ENCODE measurements at places on chromosomes 16 and 17.

GRCh38 chr16:3570420-3571062, 6.7 kb downstream of the NLRC3 start:
- no peaks in the 10 kb centered on the region for H3K27me3 ChIP-seq
- DNase-seq = no peak
- no peak overlapping the region for H3K27ac ChIP-seq
- no peak overlapping the region for H3K4me3 ChIP-seq
- H3K36me3 ChIP-seq = no peaks in the 10 kb centered on the region
- H3K4me1 ChIP-seq = no peaks in the 10 kb centered on the region

DNA sequence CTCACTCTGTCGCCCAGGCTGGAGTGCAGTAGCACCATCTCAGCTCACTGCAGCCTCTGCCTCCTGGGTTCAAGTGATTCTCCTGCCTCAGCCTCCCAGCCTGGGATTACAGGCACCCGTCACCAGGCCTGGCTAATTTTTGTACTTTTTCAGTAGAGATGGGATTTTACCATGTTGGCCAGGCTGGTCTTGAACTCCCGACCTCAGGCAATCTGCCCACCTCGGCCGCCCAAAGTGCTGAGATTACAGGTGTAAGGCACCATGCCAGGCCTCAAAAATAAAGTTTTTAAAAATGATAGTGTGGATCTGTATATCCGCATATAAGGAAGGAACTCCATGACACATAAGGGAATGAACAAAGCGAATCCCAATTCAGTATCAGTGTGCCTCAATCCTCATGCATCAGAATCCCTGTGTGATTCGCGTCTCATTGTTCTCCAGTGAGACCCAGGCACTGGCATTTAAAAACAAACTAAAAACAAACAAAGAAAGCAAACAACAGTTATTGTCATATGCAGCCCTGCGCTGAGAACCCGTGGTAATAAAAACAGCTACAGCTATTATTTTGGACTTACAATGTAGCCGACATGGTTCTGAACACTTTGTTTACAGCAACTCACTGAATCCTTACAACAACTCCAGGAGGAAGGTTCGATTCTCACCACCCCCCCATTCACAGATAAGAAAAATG, 54.1 kb upstream of the CREBBP start:
- H3K27ac ChIP-seq = no peak overlapping the region
- no peaks in the 10 kb centered on the region for H3K36me3 ChIP-seq
- no peaks in the 10 kb centered on the region for H3K27me3 ChIP-seq
- H3K4me1 ChIP-seq = no peaks in the 10 kb centered on the region
- H3K4me3 ChIP-seq = no peak overlapping the region

GRCh38 chr17:80260069-80260535, 550 bp upstream of the RNF213 start:
- H3K4me1 ChIP-seq = no peaks in the 10 kb centered on the region
- H3K27me3 ChIP-seq = no peaks in the 10 kb centered on the region
- peak overlapping the region; percentile 97 for H3K27ac ChIP-seq
- H3K36me3 ChIP-seq = no peaks in the 10 kb centered on the region
- H3K4me3 ChIP-seq = peak overlapping the region; percentile 50

DNA sequence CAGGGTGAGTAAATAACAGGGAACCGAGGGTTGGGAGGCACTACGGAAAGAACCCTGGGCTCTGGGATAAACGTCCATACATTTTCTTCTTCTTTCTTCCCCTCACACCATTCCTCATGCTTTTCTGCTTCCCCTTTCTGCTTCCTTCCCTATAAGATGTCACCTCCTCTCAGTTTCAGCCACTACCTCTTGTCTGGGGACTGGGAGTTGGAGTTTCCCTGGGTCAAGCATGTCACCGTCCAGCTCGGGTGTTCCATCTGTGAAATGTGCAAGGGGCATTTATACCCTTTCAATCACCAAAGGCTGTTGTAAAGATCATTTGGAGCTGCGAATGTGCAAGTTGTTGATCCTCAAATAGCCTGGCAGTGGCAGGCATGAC, 17.5 kb upstream of the CCL22 start:
- no peaks in the 10 kb centered on the region for H3K36me3 ChIP-seq
- DNase-seq = no peak
- no peak overlapping the region for H3K27ac ChIP-seq
- no peak overlapping the region for H3K4me3 ChIP-seq
- no peaks in the 10 kb centered on the region for H3K4me1 ChIP-seq

DNA sequence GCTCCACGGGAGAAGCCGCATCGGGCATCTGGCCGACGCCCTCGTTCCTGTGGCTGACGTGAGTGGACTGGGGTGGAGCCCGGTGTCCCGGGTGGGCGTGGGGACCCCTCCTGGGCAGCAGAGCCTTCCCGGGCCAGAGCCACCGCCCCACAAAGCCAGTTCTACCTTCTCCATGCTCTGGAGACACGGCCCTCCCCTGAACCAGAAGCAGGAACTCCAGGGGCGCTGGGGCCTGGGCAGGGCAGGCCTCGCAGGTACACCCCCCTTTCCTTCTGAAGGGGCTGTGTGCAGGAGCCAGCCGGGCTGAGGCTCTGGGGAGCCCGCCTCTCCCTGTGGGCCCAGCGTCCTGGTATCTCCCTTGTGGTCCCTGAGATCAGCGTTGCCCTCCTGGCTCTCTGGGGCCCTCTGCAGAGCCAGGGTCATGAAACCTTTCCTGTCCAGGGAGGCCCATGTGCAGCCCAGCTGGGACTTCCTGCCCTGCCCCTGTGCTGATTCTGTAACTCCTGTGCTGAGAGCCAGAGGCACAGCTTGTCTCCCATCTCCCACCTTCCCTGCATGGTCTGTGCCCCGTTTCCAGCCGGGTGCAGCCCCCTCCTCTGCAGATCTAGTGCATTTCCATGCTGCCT, 6.5 kb downstream of the PIGQ start:
- H3K27ac ChIP-seq = no peak overlapping the region
- no peaks in the 10 kb centered on the region for H3K27me3 ChIP-seq
- H3K36me3 ChIP-seq = no peaks in the 10 kb centered on the region
- H3K4me3 ChIP-seq = no peak overlapping the region

DNA sequence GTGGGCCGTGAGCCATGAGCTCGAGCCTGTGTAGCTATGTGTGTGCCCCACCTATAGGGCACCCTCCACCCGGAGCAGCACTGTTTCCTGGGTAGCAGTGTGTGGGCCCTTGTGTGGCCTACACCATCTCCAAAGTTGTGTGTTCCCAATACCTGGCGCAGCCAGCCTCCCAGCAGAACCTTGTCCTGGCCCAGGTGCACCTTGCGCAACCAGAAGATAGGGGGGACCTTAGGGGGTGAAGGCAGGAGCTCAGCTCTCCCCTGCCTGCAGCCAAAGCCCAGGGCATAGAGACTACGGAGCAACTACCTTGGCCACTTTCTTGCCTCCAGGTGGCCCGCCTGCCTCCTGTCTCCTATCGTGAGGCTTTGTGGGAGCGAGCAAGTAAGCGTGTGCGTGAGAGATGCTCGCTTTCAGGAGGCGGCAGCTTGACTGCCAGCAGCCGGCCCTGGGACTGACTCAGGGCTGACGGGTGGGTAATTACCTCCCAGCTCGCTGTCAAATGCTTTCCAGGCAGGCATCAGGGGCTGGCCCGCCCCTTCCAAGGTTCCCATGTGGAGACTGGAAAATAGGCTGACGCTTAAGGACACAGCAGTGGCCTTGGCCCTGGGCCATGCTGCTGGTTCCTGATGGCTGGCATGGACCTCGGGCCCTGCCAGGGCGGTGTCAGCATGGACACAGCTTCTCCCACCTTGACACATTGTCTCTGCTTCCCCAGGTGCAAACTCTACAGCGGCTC, 19.0 kb downstream of the TRAF7 start:
- H3K27me3 ChIP-seq = no peaks in the 10 kb centered on the region
- H3K4me3 ChIP-seq = no peak overlapping the region
- DNase-seq = no peak
- peaks cover 33% of the 10 kb centered on the region for H3K36me3 ChIP-seq

- H3K27ac ChIP-seq = no peak overlapping the region
- peaks cover 22% of the 10 kb centered on the region for H3K4me1 ChIP-seq
- H3K4me3 ChIP-seq = no peak overlapping the region
- no peak for DNase-seq
Observed at GRCh38 chr16:85123891-85124635, 11.8 kb upstream of the CIBAR2 start.

GRCh38 chr17:7114241-7114874, at the start of gene ASGR2:
TSS of gene ASGR2 (minus strand) at chr17:7114822. CDS start at chr17:7114240, 582 bp downstream.
- peak within 1 kb of the TSS; percentile 60 for H3K27ac ChIP-seq
- H3K27me3 ChIP-seq = no peaks in the 10 kb centered on the region
- no peak for DNase-seq
- no peaks in the 10 kb centered on the region for H3K4me1 ChIP-seq
- no peaks in the 10 kb centered on the region for H3K36me3 ChIP-seq

- H3K27me3 ChIP-seq = no peaks in the 10 kb centered on the region
- H3K36me3 ChIP-seq = no peaks in the 10 kb centered on the region
- no peak for DNase-seq
- no peaks in the 10 kb centered on the region for H3K4me1 ChIP-seq
Observed at GRCh38 chr17:34740565-34741520, 161.5 kb downstream of the TMEM132E start.

GRCh38 chr17:81961087-81961511, at the start of gene NOTUM:
TSS of gene NOTUM (minus strand) at chr17:81961187. CDS start at chr17:81960909, 278 bp downstream.
- H3K4me1 ChIP-seq = peaks cover 29% of the 10 kb centered on the region
- no peak for DNase-seq

GRCh38 chr17:72639711-72640110, 452.8 kb downstream of the SLC39A11 start:
- no peak overlapping the region for H3K27ac ChIP-seq
- DNase-seq = no peak
- no peak overlapping the region for H3K4me3 ChIP-seq
- H3K4me1 ChIP-seq = no peaks in the 10 kb centered on the region

DNA sequence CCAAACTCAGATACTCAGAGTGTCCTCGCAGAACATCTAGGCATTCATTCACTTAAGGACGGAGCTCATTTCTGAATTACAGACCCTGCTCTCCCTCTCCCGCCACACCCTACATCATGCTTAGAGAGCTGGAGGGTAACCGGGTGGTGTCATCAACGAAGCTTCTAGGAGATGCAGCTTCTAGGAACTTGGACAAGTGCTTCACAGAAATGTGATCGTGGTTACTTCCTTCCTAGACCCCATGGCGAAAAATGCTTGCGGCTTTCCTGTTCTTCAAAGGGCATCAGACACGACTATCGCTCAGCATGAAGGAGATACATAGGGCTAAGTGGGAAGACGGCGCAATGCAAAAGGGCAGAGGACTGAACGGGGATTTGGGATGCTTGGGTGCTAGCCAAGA, 126.8 kb downstream of the ZFHX3 start:
- no peak for DNase-seq
- H3K27ac ChIP-seq = no peak overlapping the region
- no peaks in the 10 kb centered on the region for H3K36me3 ChIP-seq
- H3K27me3 ChIP-seq = no peaks in the 10 kb centered on the region

GRCh38 chr17:4505187-4505586, 6.5 kb downstream of the SPNS2 start:
- H3K36me3 ChIP-seq = no peaks in the 10 kb centered on the region
- no peak for DNase-seq
- H3K27ac ChIP-seq = no peak overlapping the region

DNA sequence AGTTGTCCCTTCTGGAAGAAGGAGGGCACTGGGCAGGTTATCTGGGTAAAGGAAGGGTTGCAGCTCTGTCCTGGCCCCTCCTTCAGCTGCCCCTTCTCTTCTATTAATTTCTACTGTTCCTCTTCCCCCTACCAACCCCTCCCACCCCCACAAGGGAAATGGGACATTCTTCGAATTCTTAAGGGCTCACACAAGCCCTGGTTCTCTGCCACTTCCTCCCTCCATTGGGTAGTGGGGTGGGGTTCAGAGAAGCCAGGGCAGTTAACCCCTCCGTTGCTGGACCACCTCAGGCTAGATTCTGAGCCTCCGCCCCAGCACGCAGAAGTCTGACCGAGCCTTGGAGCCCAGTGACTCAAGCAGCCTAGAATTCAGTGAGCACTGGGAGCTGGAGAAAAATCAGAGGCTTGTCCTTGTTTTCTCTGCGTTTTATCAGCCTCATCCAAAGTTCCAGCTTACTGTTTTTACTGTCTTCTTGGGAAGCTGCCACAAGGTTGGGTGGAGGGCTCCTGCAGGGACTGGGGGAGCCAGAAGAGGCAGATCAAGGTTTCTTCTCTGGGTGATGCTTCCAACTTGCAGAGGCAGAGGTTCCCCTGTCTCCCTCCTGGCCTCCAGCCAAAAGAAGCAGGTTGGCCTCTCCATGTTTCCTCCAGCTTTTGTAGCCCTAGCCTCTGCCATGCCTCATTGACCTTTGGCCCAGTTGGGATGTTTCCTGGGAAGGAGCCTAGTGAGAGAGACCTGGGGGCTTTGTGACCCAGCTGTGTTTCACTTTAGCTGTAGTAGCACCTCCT, 10.2 kb downstream of the LASP1 start:
- H3K27ac ChIP-seq = peak overlapping the region; percentile 76
- peaks cover 21% of the 10 kb centered on the region for H3K36me3 ChIP-seq
- H3K4me3 ChIP-seq = no peak overlapping the region

DNA sequence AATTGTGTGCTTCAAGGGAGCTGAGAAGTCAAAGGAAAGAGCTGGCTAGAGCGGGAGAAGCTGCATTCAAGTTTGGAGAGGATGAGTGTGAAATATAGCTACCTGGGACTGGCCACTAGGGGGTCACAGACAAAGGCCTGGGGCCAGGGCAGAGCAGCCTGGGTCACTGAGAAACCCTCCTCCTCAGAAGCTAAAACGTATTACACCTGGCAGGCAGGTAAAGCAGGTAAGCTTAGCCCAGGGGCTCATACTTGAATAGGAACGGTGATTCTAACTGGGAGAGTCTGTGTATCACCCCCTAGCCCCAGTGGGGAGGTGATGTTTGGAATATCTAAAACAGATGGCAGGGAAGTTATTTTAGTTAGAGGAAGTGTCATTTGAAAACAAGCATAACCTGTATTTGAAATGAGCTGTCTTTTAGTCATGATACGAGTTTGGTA, 6.8 kb downstream of the KRT37 start:
- no peak overlapping the region for H3K27ac ChIP-seq
- H3K4me1 ChIP-seq = peaks cover 29% of the 10 kb centered on the region
- no peaks in the 10 kb centered on the region for H3K27me3 ChIP-seq
- no peak for DNase-seq
- no peaks in the 10 kb centered on the region for H3K36me3 ChIP-seq

DNA sequence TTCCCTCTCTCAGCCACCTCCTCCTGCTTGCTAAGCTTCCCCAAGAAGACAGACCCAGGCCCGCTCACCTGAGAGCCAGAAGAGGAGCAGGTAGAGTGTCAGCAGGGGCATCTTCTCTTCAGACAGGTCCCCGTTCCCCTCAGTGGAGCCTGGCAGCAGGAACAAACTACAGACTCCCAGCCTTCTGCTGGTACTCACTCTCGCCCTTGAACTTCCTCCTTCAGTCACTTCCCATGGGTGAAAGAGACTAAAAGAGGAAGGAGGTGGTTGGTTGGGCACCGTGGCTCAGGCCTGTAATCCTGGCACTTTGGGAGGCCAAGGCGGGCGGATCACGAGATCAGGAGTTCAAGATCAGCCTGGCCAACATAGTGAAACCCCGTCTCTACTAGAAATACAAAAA, at the start of gene CD300LF:
Gene CD300LF, minus strand, starts transcription at position 168 of the 400 bp plus-strand sequence. Its CDS starts 57 bp downstream, at position 111.
- no peak within 1 kb of the TSS for H3K27ac ChIP-seq
- no peaks in the 10 kb centered on the region for H3K36me3 ChIP-seq
- H3K27me3 ChIP-seq = no peaks in the 10 kb centered on the region
- H3K4me1 ChIP-seq = no peaks in the 10 kb centered on the region
- DNase-seq = no peak

GRCh38 chr16:50731989-50732832, 9.7 kb upstream of the CYLD start:
- no peak overlapping the region for H3K27ac ChIP-seq
- no peaks in the 10 kb centered on the region for H3K4me1 ChIP-seq
- no peaks in the 10 kb centered on the region for H3K27me3 ChIP-seq

GRCh38 chr16:13435873-13436474, 484.0 kb upstream of the ERCC4 start:
- H3K4me3 ChIP-seq = no peak overlapping the region
- no peaks in the 10 kb centered on the region for H3K27me3 ChIP-seq
- H3K27ac ChIP-seq = no peak overlapping the region
- no peaks in the 10 kb centered on the region for H3K4me1 ChIP-seq
- no peaks in the 10 kb centered on the region for H3K36me3 ChIP-seq

Measured in tibial nerve (tissue), 4 donors.